ENCODE measurements at places on chromosomes 13 and 19.

GRCh38 chr13:35356572-35356971, 119.9 kb downstream of the MAB21L1 start:
- no peak for DNase-seq

GRCh38 chr13:99663185-99663825, 162.0 kb downstream of the TM9SF2 start:
- DNase-seq = no peak

DNA sequence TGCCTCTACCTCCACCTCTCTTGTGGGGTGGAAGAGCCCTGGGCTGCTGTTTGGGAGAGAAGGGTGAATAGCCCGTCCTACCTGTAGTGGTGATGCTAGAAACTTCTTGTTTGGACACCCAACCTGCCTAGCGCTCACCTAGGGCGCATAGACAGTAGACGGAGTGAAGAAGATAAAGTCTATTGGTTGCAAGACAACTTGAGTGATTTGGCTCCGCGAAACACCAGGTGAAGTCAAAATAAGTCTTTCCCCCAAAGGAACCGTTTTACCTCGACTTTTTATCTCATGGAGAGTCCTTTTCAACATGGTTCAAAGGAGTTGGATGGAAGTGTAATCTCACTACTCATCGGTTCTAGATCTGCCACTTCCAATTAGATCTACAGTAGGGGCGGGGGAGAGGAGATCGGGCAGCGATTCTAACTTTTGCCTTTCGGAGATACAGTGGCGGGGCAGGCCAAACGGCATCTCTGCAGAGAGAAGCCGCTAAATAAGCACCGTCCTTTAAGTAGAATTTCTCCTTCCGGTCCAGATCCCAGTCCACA, 694 bp upstream of the ZIC5 start:
- no peak for DNase-seq

GRCh38 chr13:75430436-75431209, 51.3 kb downstream of the TBC1D4 start:
- DNase-seq = no peak

DNA sequence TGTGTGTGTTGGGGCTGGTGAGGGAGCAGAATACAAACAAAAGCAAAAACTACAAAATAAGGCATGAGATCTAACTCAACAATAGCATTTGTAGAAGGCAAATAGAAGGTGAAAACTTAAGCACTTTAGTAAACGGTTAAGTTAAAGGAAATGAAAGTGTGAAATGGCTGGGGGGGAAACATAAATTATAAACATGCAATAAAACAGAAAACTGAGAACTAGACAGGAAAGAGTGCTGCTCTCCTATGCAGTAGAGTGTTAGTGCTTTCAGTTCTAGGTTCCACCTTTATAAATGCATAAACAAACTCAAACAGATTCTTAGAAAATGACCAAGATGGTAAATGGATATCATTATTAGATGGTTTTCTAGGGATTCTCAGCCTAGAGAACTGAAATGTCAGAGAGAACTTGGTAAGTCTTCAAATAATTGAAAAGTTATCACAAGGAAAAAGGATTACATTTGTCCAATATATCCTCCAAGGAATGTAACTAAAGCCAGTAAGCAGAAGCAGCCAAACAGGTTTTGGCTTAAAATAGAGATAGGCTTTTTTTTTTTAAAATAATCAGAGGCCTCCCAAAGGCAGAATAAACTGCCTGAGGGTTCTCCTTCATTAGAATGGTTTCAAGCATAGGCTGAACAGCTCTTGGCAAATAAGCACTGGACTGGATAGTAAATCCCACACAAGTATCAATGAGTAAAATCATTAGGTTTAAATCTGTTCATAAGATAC, 23.3 kb downstream of the RBM26 start:
- DNase-seq = peak; percentile 26

- no peak for DNase-seq
Observed at GRCh38 chr13:109344552-109345157, 441.7 kb downstream of the IRS2 start.

GRCh38 chr19:40155749-40156265, 35.4 kb upstream of the MAP3K10 start:
- DNase-seq = peak; percentile 35

DNA sequence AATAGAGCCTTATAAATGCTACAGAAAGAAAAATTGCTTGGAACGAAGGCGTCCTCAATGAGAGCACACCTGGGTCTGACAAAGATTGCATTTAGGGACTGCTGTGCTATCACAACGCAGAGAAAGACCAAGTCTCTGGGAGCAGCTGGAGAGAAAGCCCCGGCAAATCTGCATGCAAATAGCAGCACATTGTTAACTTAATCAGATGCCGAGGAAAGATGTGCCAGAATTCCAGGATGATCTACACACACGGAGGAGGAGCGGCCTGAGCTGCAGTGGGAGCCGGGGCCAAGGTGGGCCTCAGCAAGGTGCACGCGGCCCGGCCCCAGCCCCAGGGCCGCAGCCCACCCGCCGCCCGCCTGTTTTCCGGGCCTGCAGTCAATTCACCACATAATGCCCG, 1.4 kb downstream of the ZNF536 start:
- no peak for DNase-seq

DNA sequence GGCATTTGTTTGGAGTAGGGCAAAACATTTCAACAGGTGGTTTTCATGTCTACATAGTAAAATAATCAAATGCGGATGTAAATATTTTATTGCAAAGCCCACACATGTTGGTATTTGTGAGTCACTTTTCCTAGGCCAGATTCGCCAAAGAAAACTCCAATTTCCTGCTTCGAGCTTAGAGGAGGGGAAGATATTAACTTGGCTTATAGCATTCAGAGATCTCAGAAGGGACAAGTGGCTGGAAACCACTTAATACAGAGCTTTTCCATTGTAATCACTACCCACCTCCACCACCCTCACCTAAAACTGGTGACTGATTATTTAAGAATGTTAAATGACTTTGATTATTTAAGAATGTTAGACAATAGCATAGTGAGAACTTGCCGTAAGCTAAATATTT, 530.6 kb upstream of the SPRY2 start:
- DNase-seq = no peak

- no peak for DNase-seq
Observed at GRCh38 chr13:109604894-109605293, 181.5 kb downstream of the IRS2 start.

DNA sequence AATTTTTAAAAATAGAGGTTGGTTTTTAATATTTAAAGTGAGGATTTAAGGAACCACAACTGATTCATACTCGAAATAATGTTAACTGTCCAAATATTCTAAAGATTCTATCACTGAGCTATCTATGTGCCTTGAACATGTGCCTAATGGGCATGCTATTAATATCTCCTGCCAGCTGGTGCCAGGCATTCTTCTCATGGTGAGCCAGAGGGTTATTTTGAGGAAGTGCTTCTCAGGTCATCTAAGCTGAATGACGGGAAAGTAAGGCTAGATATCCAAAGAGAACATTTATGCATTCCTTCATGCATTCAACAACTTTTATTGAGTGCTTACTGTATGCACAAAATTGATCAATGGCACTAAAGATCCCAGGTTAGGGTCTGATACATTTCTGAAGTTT, 138.2 kb downstream of the PIBF1 start:
- no peak for DNase-seq

- no peak for DNase-seq
Observed at GRCh38 chr13:44543369-44543768, 32.8 kb downstream of the TSC22D1 start.

DNA sequence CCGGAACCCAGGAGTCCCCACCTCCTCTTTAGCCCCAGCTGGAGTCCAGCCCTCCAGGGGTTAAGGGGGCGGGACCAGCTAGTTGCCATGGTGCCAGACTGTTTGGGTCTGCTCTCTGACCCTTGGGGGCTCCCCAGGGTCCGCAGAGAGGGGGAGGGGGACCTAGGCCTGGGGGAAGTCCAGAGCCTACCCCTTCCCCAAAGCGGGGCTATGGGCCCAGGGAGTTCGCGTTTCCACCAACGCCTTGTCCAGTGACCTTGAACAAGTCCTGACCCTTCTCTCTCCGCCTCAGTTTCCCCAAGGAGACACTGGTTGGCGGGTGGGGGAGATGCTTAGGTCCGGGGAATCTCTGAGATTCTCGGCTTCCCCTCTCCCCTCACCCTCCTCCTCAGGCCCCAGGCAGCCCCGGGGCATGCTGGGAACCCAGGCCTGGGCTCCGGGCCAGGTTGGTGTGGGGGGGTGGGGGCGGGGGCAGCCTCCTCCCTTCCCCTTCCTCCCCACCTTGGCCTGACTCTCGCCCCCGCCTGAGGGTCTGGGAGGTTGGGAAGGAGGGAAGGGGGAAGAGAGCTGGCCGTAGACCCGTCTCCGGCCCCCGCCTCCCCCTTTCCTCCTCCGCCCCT, 2.6 kb upstream of the SPACA6 start:
- peak; percentile 66 for DNase-seq

DNA sequence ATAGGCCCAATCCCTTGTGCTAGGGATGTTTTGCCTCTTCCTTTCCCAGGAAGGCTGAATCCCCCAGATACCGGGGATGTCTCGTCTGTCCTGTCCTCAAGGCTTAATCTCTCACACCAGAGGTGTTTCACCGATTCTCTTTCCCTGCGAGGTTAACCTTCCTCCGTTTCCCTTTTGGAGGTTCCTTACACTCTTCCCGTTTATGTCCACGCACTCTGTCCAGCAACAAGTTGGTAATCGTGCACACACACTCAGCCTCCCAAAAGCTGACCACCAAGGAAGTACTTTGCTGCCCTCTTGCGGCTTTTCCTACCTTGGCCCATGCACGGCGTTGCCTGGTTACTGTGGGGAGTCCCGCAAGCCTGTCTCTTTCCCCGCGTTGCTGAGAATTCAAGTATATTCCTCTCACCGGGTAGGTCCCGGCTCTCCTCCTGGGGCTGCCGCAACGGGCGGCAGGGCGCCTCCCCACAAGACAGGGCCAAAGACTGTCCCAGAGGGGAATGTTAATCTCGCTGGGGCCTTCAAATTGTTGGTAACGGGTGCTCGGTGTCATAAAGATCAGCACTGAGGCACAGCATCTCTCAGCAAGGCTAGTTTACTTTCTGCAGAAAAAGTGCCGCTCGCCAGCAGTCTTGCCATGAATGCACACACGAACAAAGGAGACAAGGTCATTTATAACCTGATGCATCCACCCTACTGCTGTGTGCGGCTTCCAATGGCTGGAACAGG, 36.7 kb upstream of the CD177 start:
- DNase-seq = no peak

DNA sequence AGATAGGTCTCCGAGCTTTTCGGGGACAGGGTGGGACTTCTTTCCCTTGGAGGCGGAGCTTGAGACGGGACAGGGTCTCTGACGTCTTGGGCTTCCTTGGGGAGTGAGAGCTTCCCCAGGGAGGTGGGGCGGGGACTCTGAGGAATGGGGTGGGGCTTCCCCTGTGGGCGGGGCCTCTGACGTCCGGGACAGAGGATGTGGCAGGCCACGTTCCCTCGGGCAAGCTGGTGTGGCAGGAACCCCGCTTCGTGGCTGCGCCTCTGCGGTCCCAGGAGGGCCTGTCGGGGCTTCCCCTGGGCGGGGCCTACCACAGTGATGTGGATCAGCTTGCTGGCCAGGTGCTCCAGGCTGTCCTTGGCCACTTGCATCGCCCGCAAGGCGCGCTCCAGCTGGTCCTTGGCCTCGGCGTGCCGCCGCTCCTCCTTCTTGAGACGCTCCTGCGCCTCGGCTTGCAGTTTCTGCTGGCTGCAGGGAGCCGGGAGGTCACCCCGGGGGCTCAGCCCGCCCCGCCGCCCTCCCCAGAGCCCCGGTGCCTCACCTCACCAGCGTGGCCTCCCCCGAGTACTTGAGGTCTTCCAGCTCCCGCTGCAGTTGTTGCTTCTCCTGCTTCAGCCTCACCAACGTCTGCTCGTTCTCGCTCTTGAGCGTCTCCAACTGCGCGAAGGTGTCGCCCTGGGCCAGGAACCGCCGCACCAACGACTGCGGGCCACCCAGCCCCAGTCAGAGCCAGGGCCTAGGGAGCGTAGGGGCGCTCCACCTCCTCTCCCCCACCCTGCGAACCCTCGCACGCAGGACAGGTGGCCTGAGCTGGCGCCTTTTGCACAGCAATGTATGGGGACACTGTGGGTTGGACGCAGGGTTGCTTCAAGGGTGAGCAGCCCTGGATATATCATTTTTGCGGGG, 3.3 kb upstream of the RGL3 start:
- DNase-seq = peak; percentile 85

DNA sequence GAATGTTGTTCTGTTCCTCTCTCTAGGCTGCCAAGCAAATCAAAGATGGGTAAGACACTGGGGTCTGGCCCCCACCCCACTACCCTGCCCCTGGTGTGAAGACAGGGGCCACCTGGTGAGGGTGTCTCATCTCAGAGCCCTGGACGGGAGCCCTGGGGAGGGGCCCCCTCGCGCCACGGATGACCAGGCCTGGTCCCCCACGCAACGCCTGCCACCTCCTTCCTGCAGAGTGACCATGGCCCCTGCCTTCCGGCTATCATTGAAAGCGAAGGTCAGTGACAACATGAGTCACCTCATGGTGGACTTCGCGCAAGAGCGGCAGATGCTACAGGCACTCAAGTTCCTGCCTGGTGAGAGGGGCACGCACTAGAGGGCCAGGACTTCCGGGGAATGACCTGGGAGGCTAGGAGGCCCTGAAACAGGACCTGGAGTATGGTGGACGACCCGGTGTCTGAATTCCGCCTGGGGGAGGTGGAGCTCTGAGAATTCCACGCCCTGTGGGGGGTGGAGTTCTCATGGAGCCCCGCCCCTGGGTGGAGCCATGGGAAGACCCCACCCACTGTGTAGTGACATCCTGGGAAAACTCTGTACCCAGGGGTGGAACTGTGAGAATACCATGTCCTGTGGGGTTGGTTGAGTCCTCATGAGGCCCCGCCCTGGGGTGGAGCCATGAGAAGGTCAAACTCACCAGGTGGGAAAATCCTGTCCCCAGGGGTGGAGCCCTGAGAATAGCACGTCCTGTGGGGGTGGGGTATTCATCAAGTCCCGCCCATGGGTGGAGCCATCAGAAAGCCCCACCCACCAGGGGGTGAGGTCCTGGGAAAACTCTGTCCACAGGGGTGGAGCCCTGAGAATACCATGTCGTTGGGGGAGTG, 6.1 kb downstream of the FSD1 start:
- DNase-seq = peak; percentile 8

GRCh38 chr13:68304286-68304893, 1074.3 kb upstream of the PCDH9 start:
- DNase-seq = no peak

DNA sequence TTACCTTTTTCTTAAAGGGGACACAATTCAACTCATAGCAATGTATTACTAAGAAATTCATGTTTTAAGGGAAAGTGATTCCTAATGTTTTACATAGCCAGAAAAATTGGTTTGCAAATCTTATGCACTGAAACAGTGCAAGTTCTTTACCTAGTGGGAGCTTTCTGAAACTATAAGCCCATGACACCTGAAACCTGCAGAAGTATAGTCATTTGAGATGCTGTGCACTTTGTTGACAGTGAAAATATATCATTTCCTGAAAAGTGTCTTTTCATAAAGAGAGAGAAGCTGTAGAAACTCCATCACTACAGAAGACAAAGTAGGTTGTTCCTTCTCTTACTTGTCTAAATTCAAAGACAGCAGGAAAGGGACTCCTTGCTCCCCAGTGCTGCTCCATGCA, 517.1 kb downstream of the LMO7 start:
- DNase-seq = no peak

DNA sequence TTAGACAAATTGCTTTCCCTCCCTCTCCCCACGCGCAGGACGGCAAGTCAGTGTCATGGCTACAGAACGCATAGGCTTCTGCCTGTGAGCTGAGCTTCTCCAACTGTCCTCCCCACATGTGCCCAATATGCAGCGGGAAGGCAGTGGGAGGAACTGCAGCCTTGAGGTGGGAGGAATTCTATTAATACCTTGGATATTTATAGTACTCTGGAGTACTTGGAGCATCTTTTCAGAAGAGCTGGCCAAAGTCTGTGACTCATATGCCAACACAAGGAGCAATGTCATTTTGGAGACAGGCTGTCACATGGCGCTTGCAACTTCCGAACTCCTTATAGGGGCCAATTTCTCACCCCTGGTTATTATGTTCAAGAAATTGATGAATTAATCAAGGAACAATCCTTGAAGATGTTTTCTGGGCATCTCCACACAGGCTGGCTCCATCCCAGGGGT, 245.0 kb upstream of the SERP2 start:
- DNase-seq = no peak
